ENCODE measurements at places on chromosomes 3 and 15.
A peak's percentile ranks its signal among the peaks of the same experiment; 100 is the strongest.

DNA sequence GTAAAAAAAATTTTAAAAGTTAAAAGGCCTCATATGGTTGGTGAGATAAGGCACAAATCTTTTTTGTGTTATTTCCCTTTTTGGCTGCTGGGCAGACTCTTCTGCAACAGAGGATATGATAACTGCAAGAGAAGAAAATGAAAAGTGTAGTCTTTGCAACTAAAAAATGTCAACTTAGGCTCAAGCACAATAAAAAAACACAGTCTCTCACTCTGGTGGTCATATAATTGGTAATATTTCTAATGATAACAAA lies 15.4 kb downstream of the COMMD2 start:
- DNase-seq = no peak

- peak; percentile 53 for DNase-seq
Observed at GRCh38 chr3:192957441-192958021, 39.9 kb upstream of the MB21D2 start.

DNA sequence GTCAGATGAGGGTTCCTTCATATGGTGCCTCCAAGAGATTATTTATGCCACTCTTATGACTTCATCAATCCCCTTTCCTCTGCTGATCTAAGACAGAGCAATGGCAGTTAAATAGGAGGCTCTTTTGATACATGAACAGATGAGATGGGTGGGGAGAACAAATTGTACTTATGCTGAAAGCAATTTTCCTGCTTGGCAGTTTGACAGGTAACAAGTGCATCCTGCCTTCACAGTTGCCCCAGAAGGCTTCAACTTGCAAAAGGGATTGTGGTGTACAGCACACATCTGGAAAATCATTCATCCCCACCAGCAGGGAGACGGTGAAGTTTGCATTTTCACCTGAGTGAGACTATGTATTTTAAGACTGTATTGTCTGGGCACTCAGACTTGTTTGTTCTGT lies 27.3 kb downstream of the ENTPD3 start:
- DNase-seq = no peak

DNA sequence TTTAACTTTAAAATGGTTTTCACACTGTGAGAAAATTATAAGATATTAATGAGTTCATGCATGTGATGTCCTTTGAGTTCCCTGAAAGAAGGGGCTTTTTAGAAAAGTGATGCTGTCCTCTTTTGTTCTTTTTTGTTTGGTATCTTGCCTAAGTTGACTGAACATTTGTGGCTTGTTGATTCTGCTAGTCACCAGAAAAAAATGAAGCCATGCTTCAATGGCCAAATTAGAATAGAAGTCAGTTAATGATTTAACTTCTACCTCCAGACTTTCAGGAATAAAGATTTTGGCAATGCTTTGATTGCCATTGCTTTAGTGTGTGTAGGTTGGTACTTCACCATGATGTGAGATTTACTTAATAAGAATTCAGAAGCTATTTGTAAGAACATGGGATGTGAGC lies 260.6 kb upstream of the NECTIN3 start:
- no peak for DNase-seq

- peak; percentile 9 for DNase-seq
Observed at GRCh38 chr3:142976621-142977398, 13.3 kb upstream of the PAQR9 start.

GRCh38 chr3:45773072-45773471 lies 23.3 kb downstream of the SLC6A20 start:
- no peak for DNase-seq

GRCh38 chr15:62756326-62756994 lies 286.1 kb upstream of the TPM1 start:
- DNase-seq = no peak

DNA sequence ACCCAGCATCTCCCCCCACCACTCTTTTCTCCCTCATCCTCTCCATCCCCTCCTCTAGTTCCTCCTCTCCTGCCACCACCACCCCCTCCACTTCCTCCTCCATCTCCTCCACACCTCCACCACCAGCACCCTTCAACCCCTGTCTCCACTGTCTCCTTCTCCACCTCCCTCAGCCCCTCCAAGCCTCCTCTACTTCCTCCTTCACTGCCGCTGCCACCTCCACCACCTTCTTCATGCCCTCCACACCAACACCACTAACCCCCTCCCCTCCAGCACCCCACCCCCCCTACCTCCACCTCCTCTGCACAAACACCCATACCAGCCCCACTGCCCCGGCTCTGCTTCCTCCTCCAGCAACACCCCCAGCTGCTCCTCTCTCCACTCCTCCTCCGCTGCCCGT lies 88.0 kb downstream of the HES1 start:
- no peak for DNase-seq
